HFFc6 (cell line): ENCODE measurements at places on chromosomes 4 and X.

DNA sequence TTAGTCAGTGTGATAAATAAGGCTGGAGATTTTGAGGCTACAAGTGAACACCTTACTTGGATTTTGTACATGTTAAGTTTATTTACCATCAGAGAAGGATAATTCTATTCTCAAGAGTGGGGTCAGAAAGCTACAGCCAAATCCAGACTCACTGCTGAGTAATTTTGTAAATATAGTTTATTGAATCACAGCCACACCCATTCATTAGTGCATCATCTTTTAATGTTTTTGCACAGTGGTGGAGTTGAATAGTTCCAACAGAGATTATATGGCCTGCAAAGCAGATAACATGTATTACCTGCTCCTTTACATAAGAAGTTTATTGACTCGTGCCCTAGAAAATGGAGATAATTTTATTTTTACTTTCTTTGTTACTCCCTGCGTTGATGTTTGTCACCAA lies 60.4 kb downstream of the PCDH18 start:
- H3K27me3 ChIP-seq: no peaks in the 10 kb centered on the region
- DNase-seq: peak; percentile 9
- no peak overlapping the region for H3K27ac ChIP-seq
- peaks cover 20% of the 10 kb centered on the region for H3K4me1 ChIP-seq

DNA sequence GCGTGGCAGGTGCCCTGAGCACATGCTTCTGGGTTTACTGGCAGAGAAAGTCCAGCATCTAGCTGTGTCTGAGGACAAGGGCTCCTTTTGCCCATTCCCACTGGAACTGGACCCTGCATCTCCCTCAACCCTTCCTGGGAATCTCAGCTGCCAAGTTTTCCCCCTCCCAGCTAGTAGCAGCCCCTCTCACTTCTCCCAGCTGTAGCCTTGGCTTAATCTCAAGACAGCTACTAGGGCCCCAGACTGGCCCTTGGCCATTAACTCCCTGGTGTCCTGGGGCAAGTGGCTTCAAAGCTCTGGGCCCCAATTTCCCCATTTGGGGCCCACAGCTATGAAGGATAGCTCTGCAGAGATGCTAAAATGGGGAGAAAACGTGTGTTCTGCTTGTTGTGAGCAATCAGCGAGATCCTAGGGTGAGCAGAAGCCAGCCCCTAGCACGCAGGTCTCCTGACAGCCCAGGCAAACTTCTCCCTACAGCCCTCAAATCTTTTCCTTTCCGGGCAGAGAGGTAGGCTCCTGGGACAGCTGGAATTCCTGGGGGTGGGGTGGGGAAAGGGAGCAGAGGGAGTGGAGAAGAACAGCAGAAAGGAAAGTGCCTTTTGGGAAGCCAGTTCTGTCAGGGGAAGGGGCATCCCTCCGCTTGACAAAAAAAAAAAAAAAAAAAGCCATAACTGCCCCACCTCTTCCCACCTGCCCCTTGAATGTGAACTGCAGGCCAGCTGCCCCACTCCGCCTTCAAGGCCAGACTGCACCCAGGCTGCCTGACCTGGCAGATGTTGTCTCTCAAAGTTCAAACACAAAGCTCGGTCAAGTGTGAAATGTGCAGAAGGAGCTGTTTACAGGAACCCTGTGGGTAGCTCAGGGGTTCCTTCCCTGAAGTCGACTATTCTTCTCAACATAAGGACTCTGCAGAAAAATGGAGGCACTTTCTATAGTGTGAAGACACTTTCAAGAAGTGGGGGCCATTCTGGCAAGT lies 16.6 kb downstream of the FGD1 start:
- H3K36me3 ChIP-seq: no peaks in the 10 kb centered on the region; the same call in 1 of the 2 replicates
- no peak overlapping the region for H3K4me3 ChIP-seq
- H3K4me1 ChIP-seq: peaks cover 38% of the 10 kb centered on the region
- no peak overlapping the region for H3K27ac ChIP-seq
- DNase-seq: no peak
- H3K27me3 ChIP-seq: no peaks in the 10 kb centered on the region

DNA sequence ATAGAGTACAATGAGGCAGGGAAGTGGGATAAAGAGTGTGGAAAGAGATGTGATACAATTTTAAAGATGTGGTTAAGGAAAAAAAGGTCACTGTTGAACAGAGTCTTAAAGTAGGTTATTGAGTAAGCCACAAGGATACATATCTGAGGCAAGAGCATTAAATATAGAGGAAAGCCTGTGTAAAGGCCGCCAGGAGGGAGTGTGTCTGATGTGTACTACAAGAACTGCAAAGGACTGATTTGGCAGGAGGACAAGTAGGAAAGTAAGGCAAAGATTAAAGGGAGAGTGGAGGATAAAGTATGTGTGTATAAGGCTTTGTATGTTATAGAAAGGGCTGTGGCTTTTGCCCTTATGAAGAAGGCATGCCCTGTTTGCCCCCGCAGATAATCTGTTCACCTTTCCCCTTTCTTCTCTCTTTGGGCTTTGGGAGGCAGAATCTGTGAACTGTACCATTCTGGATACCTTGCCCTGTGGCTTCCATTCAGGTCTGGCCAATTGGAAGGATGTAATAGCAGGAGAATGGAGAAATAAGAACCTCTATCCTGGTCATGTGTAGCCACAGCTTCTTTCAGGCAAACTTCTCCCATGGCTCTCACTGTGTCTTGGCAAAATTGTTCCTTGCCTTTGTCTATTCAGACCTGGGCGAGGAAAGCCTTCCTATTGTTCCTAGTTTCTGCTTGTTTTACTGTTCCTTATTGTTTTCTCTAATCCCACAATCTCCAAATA lies 68.9 kb upstream of the FAM47B start:
- no peak for DNase-seq
- peaks cover 43% of the 10 kb centered on the region for H3K4me1 ChIP-seq
- no peaks in the 10 kb centered on the region for H3K27me3 ChIP-seq
- peak overlapping the region; percentile 32 for H3K27ac ChIP-seq
- H3K36me3 ChIP-seq: peaks cover 29% of the 10 kb centered on the region

- no peaks in the 10 kb centered on the region for H3K27me3 ChIP-seq
- H3K4me1 ChIP-seq: peaks cover 22% of the 10 kb centered on the region
- DNase-seq: no peak
- H3K27ac ChIP-seq: no peak overlapping the region
Observed at GRCh38 chr4:38309471-38309870, 349.3 kb downstream of the PTTG2 start.

GRCh38 chrX:41180194-41180908 lies 95.1 kb downstream of the USP9X start:
- DNase-seq: peak; percentile 43
- no peaks in the 10 kb centered on the region for H3K4me1 ChIP-seq
- no peaks in the 10 kb centered on the region; the same call in 1 of the 2 replicates for H3K27me3 ChIP-seq
- no peaks in the 10 kb centered on the region for H3K36me3 ChIP-seq
- no peak overlapping the region for H3K27ac ChIP-seq

DNA sequence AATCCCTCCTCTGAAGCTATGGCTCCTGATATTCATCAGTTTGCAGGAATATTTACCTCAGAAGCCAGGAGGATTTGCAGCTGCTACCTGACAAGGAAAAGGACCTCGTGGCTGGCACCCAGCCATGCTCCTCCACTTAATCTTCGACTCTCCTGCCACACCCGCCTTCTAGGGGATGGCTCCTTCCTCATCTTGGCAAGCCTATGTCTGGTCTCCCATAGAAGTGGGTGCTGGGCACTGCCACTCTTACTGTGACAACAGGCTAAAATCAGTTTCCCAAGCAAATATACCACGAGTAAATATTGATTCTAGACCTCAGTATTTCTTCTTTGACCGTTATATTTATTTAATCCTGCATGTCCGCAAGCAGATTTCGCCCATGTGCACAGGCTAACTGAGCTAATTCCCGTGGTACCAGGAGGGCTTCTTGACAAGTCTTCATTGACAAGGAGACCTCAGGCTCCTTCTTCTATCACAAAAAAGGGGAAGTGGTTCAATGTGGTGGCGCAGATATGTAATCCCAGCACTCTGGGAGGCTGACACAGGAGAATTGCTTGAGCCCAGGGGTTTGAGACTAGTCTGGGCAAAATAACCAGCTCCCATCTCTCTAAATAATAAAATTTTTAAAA lies 52.6 kb upstream of the DCTD start:
- H3K27me3 ChIP-seq: peaks cover 2% of the 10 kb centered on the region
- H3K4me1 ChIP-seq: peaks cover 17% of the 10 kb centered on the region
- no peak for DNase-seq
- H3K36me3 ChIP-seq: peaks cover 6% of the 10 kb centered on the region; the same call in 1 of the 2 replicates
- H3K4me3 ChIP-seq: no peak overlapping the region
- H3K27ac ChIP-seq: no peak overlapping the region

GRCh38 chr4:2857349-2857927 lies 13.8 kb downstream of the ADD1 start:
- no peak for DNase-seq
- H3K27ac ChIP-seq: no peak overlapping the region
- peaks cover 62% of the 10 kb centered on the region for H3K4me1 ChIP-seq
- H3K4me3 ChIP-seq: no peak overlapping the region
- no peaks in the 10 kb centered on the region; the same call in none of the 2 replicates for H3K27me3 ChIP-seq

- peak; percentile 60 for DNase-seq
- H3K27ac ChIP-seq: no peak overlapping the region
- H3K4me1 ChIP-seq: peaks cover 37% of the 10 kb centered on the region
- H3K27me3 ChIP-seq: peaks cover 2% of the 10 kb centered on the region
Observed at GRCh38 chr4:139641218-139641617, 24.4 kb upstream of the MGST2 start.

DNA sequence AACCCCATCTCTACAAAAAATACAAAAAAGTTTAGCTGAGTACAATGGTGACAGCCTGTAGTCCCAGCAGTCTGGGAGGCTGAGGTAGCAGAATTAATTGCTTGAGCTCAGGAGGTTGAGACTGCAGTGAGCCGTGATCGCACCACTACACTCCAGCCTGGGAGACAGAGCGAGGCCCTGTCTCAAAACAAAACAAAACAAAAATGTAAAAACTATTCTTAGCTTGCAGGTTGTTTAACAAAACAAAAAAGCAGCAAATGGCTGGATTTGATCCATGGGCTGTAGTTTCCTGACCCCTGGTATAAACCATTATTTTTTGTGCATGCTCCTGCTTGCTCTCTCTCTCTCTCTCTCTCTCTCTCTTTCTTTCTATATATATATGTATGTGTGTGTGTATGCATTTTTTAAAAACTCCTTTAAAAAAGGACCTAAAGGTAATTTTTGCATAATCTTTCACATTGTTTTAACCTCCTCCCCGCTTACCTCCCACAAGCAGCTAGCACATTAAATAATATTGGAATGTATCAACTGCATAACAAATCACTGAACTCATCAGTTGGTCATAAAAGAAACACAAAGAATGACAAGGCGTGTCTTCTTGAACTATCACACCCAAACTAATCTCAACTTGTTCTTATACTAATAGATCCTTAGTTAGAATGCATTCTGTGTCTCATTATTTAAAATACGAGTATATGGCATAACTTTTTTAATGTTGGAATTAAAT lies 4.8 kb downstream of the AREG start:
- H3K27ac ChIP-seq: peak overlapping the region; percentile 70
- H3K4me1 ChIP-seq: peaks cover 78% of the 10 kb centered on the region
- H3K36me3 ChIP-seq: peaks cover 8% of the 10 kb centered on the region; the same call in 1 of the 2 replicates
- H3K4me3 ChIP-seq: peak overlapping the region; percentile 64

DNA sequence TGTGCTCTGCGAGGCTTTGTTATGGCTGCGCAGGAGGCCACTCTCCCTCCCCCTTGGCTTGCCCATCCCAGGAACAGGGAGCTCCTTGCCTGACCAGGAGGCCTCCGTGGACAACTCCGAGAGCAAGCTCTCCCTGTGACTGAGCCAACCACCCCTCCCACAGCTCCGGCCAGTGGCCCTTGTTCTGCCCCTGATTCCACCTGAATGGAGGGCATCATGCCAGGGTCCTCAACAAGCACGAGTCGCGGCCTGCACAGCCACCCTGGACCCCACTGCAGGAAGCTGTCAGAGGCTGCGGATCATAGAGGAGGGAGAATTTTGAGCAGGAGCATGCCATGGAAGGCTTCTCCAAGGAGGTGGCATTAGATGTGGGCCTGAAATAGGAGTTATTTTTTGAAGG lies 44.8 kb upstream of the GRPEL1 start:
- H3K27ac ChIP-seq: no peak overlapping the region
- no peak for DNase-seq
- no peak overlapping the region for H3K4me3 ChIP-seq
- 0 out of 2 replicates have a peak, but pooled peaks cover 4% of the 10 kb centered on the region for H3K36me3 ChIP-seq

DNA sequence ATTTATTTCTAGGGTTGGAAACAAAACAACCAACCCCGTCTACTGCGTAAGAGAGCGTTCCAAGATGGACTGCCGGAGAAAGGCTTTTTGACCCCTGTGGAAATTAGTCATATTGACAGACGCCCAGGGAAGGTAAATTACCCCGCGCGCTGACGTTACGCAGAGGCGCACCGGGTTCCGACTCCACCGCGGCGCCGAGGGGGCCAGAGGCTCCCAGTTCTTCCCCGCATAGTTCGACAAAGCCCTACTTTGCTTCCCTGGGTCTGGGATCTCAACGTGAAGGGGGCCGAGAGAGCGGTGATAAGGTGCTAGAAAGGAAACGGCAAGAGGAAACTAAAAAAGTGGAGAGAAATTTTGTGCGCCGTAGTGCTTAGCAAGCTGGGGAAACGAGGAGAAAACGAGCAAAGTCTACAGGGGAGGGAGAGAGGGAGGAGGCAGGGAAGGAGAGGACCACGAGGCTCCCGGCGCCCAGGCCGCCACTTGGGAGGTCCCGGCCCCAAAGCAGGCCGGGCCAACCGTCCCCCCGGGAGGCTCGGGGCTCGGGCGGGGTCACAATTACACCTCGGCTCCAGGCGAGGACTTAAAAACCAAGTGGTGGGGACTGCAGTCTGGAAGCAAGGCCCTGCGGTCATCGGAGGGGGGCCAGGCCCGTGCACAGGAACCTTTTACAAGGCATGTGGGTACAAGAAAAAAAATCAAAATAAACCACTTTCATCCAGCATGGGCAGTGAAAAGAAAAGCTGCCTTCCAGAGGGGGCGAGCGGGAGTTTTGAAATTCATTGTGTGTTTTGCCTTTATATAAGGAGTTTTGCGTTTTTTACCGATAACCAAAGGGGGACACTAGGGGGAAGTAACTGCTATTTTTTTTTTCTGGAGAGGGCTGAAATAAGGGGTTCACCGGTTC lies 13.2 kb downstream of the HAND2 start:
- H3K36me3 ChIP-seq: no peaks in the 10 kb centered on the region
- H3K4me3 ChIP-seq: peak overlapping the region; percentile 78; the same call in 1 of the 2 replicates
- no peak for DNase-seq
- no peak overlapping the region for H3K27ac ChIP-seq

DNA sequence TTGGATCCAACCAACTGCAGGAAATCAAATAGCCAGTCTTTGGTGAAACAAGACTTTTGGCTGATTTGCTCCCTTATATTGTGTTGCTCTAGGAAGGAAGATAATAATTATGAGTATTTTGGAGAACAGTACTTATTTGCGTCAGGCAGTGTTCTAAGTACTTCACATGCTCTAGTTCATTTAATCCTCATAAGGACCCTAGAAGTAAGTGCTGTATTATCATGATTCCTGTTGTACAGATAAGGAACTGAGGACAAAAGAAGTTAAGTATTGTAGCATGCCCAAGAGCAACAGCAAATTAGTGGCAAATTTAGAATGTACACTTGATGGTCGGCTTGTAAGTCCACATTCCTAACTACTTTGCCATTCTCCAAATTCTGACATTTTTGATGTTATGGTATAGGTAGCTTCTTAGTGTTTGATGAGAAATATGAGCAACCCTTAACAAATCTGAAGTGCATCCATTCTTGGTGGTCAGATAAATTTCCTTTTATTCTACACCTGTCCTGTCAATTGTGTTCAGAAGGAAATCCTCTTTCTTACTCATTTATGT lies 72.0 kb downstream of the SPRY1 start:
- no peaks in the 10 kb centered on the region for H3K4me1 ChIP-seq
- peaks cover 9% of the 10 kb centered on the region for H3K27me3 ChIP-seq
- H3K36me3 ChIP-seq: no peaks in the 10 kb centered on the region
- DNase-seq: no peak
- H3K27ac ChIP-seq: no peak overlapping the region
